Activated naive CD8-positive, alpha-beta T cell treated with anti-CD3 and anti-CD28 coated beads, Interleukin-2, amount 50 U/mL, for 16 hours (primary cell): ENCODE measurements at places on chromosomes 12 and 14.

GRCh38 chr14:77022236-77022852 is 6.2 kb downstream of the IRF2BPL start:
- DNase-seq: no peak

- DNase-seq: no peak
Measured at GRCh38 chr14:102573591-102574046, 18.8 kb upstream of the RCOR1 start.

DNA sequence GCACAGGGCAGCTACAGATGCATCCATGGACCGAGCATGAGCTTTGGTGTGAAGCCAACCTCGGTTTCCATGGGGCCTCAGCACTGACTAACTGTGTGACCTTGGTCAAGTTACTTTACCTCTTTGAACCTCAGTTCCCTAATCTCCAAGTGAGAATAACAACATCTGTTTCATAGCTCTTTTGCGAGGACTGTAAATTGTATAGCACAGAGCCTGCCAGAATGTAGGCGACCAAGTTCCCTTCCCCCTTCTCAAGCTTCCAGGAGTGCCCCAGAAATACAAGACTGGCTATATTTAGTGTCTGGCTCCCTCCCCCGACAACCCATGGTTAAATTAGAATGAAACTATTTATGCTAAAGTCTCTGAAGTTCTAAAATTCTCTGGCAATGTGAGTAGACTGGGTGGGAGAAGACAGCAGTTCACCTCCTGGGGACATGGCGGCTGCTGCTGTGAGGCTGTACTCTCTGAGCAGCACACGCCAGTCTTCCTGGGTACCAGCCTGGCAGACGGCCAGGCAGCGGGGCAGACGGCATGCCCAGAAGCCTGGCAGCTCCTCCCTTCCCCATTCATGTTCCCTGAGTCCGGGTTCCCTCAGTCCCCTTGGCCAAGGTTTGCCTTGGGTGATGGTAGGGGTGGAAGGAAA is 22.0 kb upstream of the TMED10 start:
- no peak for DNase-seq

GRCh38 chr12:118436986-118437385 is 60.6 kb downstream of the SUDS3 start:
- no peak for DNase-seq

DNA sequence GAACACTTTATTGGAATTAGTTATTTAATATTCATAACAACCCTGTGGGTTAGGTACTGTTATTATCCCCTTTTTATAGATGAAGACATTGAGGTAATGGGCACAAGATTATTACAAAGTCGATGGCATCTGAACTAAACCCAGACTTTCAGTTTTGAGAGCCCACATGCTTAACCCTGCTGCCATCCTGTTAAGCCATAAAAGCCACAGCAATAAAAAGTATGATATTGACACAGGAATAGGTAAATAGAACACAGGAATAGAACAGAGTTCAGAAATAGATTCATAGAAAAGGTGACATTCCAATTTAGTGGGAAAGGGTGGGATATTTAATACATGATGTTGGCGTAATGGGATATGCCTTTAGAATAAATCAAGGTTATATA is 119.8 kb downstream of the SLC38A1 start:
- no peak for DNase-seq

DNA sequence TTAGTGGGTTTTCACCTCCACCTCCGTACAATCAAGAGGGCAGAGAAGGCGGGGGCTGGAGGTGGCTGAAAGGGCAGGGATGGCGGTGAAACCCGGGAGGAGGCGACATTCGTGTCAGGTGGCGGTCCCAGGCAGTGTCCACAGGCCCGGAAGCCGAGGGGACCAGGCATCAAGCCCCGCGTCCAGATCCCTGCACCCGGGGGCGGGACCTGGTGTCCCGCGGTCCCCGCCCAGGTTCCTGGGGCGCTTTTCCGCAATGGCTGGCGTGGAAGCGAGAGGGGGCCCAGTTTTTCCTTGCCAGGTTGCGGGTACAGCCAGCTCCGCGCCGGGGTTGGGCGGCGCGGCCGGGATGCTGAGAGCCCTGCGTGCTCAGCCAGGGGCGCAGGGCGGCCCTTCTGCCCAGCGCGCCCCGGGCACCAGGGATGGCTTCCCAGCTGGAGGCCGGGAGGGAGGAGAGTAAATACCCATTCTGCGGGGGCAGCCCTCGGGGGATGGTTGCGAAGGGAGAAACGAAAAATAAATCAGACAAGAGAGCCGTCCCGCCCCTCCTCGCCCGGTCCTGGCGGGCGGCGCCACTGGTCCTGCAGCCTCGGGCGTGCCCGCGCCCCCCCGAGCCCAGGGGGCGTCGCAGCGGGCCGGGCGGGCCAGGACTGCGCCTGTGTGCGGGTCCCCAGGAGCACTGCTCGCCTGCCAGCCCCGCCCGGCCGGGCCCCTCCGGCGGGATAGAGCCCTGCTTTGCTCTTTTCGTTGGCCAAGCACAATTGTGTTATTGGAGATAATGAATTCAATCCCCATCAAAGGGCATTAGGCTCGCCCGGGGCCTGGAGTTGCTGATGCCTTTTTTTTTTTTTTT is 11.5 kb downstream of the FOXA1 start:
- no peak for DNase-seq

- no peak for DNase-seq
Measured at GRCh38 chr14:46488374-46488773, 163.2 kb downstream of the RPL10L start.

- no peak for DNase-seq
Measured at GRCh38 chr14:76736514-76736913, 24.8 kb upstream of the VASH1 start.

GRCh38 chr12:106919910-106920544 is 35.7 kb upstream of the TMEM263 start:
- no peak for DNase-seq

GRCh38 chr12:85713373-85713772 is 122.8 kb downstream of the RASSF9 start:
- no peak for DNase-seq

DNA sequence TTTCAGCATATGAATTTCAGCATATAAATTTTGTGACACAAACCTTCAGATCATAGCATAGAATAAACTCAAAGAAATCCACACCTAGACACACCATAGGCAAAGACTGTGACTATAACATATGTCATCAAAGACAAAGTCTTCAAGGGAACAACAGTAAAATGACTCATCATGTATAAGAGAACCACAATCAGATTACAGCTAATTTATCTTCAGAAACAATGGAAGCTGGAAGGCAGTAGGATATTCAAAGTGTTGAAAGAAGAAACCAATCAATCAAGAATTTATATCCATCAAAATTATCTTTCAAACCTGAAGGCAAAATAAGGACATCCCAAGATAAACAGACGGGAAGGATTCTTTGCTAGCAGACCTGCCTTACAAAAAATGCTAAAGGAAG is 29.0 kb downstream of the DLK1 start:
- no peak for DNase-seq

- no peak for DNase-seq
Measured at GRCh38 chr12:19964549-19964948, 403.8 kb upstream of the PDE3A start.

- DNase-seq: no peak
Measured at GRCh38 chr12:56723889-56724700, 1.0 kb downstream of the NACA start.

DNA sequence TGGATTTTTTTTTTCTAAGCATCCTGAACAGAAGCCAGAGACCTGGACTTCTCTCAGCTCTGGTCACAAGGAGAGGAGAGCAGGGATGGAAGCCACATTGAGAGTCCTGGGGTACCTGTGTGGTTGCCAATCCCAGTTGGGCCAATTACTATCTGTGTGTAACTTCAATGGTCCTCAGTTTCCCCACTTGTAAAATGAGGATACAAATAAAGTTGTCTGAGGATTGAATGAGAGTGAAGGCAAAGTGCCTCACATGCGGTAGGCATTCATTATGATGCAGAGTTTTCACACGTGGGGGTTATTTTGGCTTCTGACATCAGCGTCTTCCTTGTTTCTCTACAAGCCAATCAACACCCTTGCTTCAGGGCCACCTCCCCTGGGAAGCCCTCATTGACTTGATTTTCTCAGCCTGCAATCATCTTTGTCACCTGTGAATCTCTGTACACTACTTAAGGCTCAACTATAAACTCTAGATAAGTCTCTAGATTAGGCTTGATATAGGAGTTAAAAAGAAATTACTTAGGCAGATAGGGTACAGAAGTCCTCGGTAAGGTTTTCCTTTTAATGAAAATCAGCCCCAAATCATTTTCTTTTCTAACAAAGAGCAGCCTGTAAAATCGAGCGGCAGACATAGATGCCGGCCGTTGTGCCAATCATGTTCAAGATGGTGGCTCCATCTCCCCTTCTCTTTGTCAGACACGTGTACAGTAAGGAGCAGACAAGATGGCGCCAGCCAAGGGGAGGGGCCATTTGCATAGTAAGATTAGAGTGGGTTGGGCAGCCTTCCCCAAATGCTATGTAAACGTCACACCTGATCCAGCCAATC is 37.8 kb upstream of the FICD start:
- no peak for DNase-seq

GRCh38 chr12:51705450-51705849 is 114.4 kb downstream of the SCN8A start:
- DNase-seq: no peak

DNA sequence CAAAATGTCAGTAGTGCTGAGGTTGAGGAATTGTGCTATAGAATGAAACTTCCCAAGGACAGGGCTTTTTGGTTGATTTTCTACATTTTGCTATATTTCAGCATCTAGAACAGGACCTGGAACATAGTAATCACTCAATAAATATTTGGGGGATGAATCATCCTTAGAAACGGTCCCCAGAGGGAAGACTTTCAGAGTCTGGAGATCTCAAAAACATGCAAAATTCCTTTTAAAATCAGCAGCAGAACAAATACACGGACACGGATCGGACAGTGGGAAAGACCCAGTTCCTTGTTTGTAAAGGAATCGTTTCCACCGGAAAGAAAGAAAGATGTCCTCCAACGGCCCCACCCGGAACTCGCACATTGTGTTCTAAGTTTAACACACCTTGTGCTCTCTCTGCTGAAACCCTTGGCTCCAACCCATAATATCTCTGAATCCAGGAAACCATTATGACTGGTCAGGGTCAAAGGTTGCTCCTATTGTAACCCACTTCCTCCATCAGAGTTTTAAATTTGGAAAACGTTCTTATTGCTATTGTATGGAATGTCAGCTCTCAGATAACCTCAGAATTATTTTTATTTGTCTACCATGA is 617.2 kb downstream of the MED13L start:
- no peak for DNase-seq

GRCh38 chr14:104284636-104285507 is 146.5 kb downstream of the KIF26A start:
- DNase-seq: no peak

- DNase-seq: no peak
Measured at GRCh38 chr12:1907652-1908611, 10.5 kb downstream of the CACNA2D4 start.

DNA sequence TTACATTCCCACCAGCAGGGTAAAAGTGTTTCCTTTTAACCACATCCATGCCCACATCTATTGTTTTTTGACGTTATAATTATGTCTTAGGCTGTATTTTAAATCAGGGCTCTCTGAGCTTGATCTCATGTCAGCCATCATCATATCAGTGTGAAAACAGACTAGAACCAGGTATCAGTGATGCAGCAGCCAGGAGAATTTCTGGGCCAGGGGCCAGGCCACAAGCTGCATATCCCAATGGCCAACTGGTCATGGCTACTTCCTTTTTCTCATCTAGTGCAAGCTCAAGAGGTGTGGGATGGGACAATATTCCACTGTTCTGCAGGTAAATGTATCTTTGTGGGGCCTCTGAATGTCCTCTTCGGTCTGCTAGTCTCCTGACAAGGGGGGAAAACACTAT is 125.1 kb downstream of the CRADD start:
- no peak for DNase-seq

DNA sequence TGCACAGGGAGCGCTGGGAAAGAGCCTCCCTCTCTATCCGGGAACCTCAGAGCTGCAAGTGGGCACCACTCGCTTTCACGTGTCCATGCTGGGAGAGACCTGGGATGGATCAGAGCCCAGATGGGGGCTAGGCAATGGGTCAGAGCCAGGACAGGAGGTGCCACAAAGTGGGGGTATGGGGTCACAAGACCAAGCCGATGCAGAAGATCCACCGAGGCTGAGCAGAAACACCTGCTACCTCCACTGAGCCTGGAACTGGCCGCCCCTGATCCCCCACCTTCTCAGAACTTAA is 180.9 kb upstream of the SFSWAP start:
- DNase-seq: no peak

DNA sequence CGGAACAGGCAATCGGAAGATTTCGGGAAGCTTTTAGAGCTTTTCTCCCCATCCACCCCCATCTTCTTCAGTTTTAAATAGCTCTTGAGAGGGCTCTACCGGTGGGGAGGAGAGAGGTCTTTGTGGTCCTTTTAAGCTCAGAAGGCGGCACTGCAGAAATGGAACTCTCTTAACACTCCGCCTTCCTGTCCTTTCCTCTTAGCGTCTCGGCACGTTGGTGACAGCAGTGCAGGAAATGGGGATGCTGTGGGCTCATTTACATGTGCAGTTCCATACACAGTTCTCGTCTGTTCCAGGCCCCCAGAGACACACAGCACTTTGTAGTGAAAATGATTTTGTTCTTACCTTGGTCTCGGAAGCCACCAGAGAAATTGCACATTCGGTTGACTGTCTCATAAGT is 50.4 kb upstream of the RIN3 start:
- no peak for DNase-seq

GRCh38 chr14:52299692-52300278 is 14.3 kb upstream of the PTGER2 start:
- no peak for DNase-seq

- DNase-seq: no peak
Measured at GRCh38 chr12:57481671-57482070, 2.0 kb upstream of the ARHGAP9 start.

DNA sequence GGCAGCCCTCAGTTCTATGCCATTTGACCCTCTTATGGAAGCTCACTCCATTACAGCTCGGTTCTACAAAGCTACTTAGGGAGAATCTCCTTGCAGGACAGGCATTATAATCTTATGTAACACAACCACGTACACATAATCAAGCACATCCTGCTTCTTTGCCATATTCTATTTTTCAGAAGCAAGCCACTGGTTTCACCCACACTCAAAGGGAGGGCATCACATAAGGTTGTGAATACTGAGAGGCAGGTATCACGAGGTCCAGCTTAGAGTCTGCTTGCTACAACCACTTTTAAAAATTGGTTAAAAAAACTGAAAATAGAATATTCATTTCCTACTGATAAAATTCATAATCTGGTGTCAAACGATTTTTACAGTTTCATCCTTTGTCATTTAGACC is 589.2 kb downstream of the SLC16A7 start:
- DNase-seq: no peak

- DNase-seq: no peak
Measured at GRCh38 chr12:133233006-133233405, 2.7 kb downstream of the ANHX start.

- no peak for DNase-seq
Measured at GRCh38 chr12:39402922-39403321, 40.0 kb downstream of the KIF21A start.

GRCh38 chr14:95311752-95312151 is 8.0 kb downstream of the CLMN start:
- no peak for DNase-seq

GRCh38 chr12:130764073-130764472 is 48.0 kb upstream of the RIMBP2 start:
- no peak for DNase-seq
